Mucosa of descending colon (tissue), 3 donors: ENCODE measurements at places on chromosomes 6 and 20. TPM values are rescaled to one million over a fixed set of nuclear protein-coding genes. Genes with fewer than 3 reads are reported as not detected.
A peak's percentile ranks its signal among the peaks of the same experiment; 100 is the strongest.

The KIF6 gene
- 0.52 TPM for total RNA-seq

The SCUBE3 gene
- 0.26 TPM for total RNA-seq

The GTSF1L gene
- not detected for total RNA-seq

The SIRPG gene
- 1.2 TPM for total RNA-seq

The CAGE1 gene
- 0.09 TPM for total RNA-seq

The GMPR gene
- total RNA-seq: 2.0 TPM

The ADTRP gene
- total RNA-seq: 91.9 TPM

The COL9A1 gene
- total RNA-seq: 1.8 TPM

The MUC22 gene
- not detected for total RNA-seq

The ATXN1 gene
- 30.4 TPM for total RNA-seq

The KAT14 gene
- total RNA-seq: 16.6 TPM

- DNase-seq: no peak
Measured at GRCh38 chr6:154341336-154341735, 15.3 kb downstream of the IPCEF1 start.

- DNase-seq: no peak
Measured at GRCh38 chr20:6651561-6651960, 115.9 kb upstream of the BMP2 start.

DNA sequence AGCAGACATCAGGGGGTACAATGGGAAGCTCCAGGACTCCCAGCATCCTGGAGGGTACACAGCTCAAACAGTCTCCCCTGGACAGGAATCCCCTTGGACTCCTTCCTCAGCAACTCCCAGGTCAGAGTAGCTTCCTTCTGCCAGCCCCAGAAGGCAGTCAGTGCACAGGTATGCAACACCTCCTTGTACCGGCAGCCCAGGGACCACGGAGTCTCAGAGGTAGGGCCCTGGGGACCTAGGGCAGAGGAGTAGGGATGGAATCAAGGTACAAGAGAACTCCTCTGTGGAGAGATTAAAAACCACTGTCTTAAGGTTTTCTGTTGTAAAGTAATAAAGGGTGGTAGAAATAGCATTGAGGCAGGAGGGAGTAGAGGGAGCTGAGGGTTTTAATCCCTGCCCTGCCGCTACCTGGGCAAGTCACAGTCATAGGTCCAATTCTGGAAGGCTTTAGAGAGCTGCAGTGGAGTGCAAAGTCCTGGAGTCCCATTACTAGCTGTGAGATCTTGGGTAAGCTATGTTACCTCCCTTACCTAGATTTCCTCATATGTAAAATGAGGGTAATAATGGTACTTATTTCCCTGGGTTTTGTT, 7.5 kb downstream of the TP53TG5 start:
- DNase-seq: no peak

DNA sequence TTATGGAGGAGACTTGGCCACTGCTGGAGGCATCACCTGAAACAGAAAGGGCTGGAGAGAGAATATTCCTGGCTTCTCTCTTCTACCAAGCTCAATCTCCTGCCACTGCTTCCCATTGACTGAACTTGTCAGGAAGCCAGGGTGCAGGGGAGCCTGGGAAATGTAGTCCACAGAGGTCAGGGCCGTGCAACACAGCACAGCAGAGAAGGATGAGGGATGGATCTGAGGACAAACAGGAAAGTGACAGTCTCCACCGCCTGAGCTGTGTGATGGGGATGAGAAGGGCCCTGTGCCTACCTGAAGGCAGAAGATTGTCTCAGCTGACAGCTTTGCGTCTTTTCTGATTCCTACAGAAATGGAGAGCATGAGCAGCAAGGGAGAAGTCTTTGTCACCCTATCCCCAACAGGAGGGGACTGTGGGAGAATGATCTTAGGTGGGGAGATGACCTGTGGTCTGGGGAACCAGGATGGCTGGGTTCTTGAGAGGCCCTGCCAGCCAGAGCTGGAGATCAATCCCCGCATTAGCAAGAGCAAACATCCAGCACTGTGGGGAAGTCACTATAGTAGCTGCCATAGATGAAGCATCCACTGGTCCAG, 114.2 kb downstream of the SNX5 start:
- DNase-seq: peak; percentile 83

DNA sequence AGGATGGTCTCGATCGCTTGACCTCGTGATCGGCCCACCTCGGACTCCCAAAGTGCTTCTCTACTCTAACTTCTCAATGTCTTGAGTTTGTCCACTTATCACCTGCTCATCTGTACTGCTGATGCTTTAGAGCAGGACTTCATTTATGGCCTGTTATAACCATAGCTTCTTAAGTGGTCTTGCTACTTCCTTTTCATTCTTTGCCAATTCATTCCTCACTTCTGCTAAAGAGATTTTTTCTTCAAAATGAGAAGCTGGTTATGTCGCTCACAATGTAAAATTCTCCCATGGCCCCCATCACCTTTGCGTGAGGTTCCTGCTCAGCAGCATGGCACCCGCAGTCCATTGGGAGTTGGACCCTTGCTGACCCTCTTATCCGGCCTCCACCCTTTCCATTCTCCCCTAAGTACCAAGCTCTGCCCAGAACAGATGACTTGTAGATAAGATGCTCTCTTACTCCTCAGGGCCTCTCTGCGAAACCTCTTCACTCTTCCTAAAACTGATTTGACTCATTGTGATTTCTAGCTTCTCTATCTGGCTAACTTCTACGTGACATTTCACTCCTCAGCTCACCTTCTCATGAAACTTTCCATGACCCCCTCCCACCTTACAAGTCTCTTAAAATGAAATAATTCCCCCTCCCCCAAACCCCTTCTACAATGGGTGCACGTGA, 13.9 kb upstream of the CD164 start:
- DNase-seq: no peak

- no peak for DNase-seq
Measured at GRCh38 chr6:68229566-68229965, 405.5 kb upstream of the ADGRB3 start.

- DNase-seq: peak; percentile 31
Measured at GRCh38 chr6:42532038-42532669, 31.7 kb upstream of the UBR2 start.

DNA sequence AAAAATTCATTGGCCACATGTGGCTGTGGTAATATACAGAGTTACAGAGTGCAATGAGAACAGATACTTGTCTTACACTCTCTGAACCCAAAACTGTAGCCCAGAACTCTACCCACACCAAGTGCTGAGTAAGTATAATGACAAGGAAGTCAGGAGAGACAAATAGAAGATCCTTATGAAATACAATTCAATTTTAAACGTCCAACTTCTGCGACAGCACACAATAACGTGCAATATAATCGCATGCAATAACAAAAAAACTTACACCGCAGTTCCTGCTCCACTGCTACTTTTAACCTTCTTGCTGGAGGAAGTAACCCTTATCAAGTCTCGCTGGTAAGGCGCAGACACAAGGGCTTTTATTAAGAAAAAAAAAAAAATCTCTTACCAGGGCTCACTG, 881 bp downstream of the SFT2D1 start:
- DNase-seq: peak; percentile 19

- peak; percentile 44 for DNase-seq
Measured at GRCh38 chr20:48728042-48728825, 99.6 kb downstream of the PREX1 start.

DNA sequence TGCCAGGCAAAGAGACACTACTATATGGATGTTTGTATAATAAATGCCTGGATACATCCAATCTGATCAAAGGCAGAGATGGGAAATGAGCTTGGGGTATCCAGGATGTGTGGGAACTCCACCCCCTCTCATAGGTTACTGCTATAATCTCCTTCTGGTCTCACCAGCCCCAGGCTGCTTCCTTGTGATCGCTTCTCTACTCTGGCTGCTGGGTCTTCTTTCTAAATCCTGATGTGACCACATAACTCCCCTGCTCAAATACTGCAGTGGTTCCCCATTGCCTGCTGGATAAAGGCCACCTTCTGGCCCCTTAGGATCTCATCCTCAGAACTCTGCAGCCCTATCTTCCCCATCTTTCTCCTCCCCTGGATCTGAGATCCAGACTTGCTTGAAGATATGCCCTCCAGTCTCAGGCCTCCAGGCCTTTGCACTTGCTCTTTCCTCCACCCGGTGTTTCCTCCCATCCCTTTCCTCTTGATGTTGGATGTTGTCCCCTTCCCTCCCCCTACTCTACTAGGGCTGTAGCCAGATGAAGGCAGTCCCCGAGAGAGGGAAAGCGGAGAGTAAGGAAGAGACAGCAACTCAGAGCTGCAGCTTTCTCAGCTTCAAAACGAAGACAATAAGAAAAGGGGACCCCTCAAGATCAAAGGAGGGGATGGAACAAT, 828 bp upstream of the XKR7 start:
- no peak for DNase-seq

- DNase-seq: no peak
Measured at GRCh38 chr20:37877832-37878772, 24.8 kb upstream of the VSTM2L start.

- no peak for DNase-seq
Measured at GRCh38 chr20:61385731-61386130, 133.7 kb downstream of the CDH4 start.

DNA sequence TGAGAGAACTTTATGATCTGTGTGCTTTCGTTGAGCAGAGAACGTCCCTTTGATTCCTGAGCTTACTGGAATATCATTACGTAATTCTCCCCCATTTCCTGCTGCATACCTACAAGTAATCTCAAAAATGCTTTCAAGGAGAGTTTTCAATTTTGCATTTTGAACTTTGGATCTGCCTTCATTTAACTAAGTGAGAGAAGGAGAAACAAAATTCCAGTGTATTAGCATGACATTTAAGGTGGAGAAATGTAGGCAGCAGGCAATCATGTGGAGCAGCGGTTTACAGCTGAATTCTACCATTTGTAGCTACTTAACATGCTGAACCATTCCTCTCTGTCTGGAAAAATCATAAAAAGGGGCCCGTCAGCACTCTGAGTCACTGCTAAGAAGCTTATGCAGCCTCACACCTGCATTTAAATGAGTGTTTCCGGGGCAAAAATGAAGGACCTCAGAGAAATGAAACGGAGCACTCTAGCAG, 451.5 kb downstream of the PLCB1 start:
- peak; percentile 2 for DNase-seq

DNA sequence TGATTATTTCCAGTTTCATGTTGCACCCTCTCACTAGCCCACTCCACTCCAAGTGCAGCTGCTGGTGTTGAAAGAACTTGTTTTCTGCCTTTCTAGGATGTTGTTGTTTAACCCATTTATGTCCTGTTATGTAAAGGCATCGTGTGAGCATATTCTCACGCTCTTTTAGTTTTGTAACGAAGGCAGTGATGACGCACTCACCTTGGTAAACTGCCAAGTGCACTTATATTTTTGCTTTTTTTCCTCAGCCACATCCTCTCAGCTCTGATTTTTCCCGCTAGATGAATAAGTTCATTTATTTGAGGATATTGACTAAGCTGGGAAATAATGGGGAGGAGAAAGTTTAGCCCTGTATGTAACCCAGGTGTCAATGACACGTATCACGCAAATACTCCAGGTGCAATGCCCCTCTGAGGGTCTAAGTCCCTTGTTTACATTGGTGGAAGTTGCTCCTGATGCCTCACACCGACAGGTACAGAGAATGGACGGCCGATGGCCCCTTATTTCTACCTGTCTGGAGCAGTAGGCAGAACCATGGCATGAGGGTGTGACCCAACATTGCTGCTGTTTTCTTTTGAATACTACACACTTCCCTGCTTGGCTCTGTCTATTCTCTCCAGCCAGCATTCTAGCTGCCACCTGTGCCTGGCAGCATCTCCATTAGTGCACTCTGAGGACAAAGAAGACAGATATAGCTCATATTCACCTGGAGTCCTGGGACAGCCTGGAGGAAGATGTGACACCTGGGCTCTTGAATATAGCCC, 132.7 kb upstream of the SLC24A3 start:
- DNase-seq: no peak

DNA sequence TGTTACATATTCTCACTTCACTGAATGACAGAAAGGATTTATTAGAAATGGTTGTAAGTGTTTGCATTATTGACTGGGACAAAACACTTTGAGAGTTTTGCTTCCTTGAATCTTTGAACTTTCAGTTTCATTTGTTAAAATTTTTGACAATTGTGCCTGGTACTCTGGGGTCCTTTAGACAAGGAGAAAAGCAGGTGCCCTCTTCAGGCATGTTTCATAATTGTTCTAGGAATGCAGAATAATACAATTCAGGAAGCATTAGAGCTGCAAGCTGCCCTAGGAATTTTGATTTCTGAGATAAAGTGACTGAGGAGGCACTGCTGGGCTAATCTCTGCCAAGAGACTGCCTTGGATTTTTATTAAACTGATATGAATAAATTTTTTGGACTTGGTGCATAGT, 49.7 kb downstream of the TOP1 start:
- no peak for DNase-seq

- no peak for DNase-seq
Measured at GRCh38 chr20:60313614-60314013, 355.4 kb downstream of the CDH26 start.

GRCh38 chr6:125797120-125797885, 6.5 kb downstream of the NCOA7 start:
- DNase-seq: no peak

GRCh38 chr6:28695715-28696114, 170.0 kb downstream of the GPX5 start:
- no peak for DNase-seq

DNA sequence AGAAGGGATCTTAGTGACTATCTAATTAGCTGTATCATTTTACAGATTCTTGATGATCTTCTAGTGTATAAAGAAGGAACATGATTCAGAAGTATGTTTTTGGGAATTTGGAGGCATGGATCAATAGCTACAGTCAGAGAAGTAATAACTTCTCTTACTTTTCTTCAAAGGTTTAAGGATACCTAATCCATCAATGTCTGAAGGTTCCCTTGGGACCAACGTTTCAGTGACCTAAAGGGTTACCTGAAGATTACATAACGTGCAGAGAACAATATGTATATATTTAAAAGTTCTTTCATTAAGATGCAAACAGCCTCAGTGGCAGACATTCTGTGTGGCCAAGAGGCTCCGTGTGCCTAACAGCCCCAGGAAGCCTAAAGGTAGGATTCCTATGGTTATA, 3.2 kb downstream of the HDAC2 start:
- no peak for DNase-seq

DNA sequence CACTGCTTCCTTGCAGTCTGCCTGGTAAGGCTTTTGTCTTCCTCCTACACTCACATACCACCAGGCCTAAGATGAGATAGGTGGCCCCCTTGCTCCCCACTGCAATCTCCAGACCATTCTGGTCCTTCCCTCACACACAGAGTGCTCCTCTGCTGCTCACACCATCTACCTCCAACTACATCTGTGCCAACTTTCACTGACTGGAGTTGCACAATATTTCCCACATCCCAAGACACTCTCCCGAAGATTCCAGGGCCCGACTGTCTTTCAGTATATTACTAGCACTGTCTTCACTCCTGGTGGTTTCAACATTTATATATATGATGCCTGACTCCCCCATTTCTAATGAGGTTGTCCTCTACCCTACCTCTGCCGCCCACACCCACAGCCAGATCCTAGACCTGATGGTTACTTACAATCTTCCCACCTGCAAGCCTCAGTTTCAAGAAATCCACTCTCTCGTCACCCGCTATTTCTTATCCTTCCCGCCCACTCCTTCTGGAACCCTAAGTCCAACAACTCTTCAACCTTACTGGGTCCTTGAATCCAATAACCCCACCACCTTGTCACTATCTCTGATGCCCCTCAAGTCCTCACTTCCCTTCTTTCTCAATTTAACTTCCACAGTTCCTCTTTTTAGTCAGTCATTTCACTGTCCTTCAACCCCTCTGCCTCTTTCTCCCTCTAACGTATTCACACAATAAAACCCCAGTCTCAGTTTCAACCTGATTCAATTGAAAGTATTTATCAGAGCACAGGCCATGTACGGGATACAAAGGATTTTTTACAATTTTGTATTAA, 21.6 kb downstream of the RALGAPA2 start:
- DNase-seq: no peak
